Activated T-cell treated with anti-CD3 and anti-CD28 coated beads, Interleukin-2, amount 50 U/mL, for 72 hours (primary cell): ENCODE measurements at places on chromosomes 1 and 21.

DNA sequence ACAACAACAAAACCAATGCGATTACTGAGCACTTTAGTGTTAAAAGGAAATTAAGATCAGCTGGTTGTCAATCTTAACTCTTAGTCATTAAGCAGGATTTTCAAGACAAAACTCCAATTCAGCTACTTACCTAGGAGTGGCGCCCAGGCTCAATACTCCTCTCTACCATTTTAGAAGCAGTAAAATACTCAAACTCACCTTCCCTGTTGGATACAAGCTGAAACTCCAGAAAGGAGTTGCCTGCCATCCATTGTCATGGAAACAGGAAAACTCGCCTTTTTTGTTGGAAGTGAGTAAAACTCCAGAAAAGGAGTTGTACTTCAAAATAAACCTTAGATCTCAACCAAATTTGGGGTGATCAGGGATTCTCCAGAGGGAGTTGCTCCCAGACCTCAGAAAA lies 127.0 kb upstream of the F3 start:
- no peak for DNase-seq

- no peak for DNase-seq
Measured at GRCh38 chr1:235835226-235835625, 31.5 kb downstream of the LYST start.

GRCh38 chr21:26297851-26298250 lies 127.3 kb upstream of the APP start:
- DNase-seq: no peak

GRCh38 chr1:26705788-26706311 lies 10.0 kb downstream of the ARID1A start:
- DNase-seq: no peak

DNA sequence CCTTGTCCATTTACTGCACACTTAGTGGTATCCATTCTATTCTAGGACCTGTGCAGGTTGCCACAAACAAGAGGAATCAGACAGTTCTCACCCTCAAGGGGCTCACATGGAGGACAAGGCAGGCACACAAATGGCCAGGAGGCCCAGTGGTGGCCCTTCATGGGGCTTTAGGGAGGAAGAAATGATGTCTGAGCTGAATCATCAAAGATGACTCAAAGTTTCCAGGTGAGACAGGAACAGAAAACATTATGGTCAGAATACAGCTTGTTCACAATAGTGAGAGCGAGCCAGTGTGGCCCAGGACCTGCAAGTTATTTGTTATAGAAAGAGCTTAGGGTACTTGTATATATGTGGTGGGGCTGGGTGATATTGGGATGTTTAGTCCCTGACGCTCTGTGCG lies 26.4 kb downstream of the SHISAL2A start:
- peak; percentile 67 for DNase-seq

- no peak for DNase-seq
Measured at GRCh38 chr1:178575611-178576361, 62.9 kb downstream of the TEX35 start.

- no peak for DNase-seq
Measured at GRCh38 chr1:185843297-185843869, 109.2 kb downstream of the HMCN1 start.

DNA sequence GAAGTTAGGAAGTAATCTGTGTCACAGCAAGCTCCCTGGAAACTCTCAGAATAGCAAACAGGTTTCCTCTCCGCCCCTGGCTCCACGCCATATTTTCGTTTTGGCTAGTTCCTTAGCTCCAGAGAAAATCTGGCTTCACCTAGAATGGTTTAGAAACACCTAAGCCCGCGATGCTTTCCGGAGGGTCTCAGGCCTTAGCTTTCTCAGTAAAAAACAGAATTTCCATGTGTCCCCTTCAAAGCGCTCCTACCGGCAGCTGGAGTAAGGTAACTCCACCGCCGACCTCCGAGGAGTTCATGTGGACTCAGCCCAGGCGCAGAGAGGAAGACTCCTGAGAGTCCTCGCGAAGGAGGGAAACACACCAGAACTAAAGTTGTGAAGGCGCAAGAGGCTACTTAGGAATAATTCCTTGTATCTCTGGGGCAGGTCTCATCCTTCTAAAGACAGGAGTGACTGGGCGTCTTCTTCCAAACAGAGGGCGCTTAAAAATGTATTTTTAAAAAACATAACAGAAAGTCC lies 406 bp downstream of the KIAA0040 start:
- DNase-seq: peak; percentile 38

DNA sequence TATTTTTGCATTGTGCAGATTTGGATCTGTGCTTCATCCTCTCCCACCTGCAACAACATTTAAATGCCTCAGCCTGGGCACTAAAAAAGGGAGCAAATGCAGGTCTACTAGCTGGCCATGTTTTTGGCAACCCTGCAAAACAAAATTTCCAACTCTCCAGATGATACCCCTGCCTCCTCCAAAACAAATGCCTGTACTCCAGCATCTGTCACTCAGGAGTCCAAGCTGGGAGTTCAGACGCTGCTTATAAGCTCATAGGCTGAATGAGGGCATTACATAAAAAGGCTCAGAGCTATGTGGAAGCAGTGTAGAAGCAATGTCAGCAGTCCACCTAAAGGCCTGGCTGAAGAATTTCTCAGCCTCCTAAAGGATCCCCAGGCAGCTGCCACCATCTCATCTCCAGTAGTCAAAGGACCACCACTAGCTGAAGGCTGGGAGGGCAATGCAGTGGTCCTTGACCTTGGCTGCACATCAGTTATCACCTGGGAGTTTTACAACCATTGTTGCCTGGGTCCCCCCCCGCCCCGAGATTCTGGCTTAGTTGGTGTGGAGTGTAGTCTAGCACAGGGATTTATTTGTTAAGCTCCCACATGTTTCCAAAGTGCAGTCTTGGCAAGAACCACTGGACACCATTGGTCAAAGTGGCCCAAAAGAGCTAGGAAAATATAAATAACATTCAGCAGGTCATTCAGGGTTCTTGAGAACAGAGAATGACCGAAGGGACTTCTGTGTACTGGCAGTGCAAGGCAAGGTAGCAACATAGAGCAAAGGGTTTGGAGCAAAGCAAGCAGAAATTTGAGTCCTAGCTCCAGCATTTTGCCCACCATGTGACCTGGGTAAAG lies 57.2 kb downstream of the ITPKB start:
- DNase-seq: no peak

- no peak for DNase-seq
Measured at GRCh38 chr1:117166076-117166475, 44.5 kb upstream of the TRIM45 start.

DNA sequence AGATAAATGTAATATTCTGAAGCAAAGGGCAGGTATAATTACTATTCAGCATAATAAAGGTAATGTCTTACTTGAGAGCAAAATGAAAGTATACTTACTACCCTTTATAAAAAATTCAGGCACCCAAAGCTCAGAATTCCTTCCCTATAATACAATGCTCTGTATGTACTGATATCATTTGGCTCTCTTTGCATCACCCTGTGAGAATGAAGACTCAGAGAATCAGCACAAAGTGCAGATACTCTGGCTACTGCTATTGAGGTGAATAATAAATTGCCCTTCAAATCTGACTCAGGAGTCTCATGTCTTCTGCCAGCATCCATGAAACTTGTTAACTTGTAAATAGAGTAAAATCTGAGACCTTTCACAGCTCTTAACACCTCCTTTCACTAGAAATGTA lies 108.5 kb upstream of the KCTD3 start:
- DNase-seq: no peak

DNA sequence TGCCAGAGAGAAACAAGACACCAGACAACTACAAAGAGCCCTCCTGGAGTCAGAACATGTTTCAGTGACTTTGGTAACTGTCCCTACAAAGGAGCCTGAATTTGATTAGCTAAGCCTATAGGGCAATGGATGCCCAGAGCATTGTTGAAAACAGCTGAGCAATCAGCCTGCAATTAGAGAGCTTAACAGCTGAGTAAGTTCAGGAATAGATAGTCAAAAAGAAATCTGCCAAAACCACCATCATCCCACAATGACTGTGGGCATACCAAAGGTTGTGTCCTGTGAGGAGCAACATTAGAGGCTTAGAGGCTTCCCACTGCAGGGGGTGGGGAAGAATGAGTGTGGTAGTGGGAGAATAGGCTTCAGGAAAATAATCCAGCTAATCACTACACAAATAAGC lies 32.1 kb downstream of the SH3BP5L start:
- peak; percentile 19 for DNase-seq

DNA sequence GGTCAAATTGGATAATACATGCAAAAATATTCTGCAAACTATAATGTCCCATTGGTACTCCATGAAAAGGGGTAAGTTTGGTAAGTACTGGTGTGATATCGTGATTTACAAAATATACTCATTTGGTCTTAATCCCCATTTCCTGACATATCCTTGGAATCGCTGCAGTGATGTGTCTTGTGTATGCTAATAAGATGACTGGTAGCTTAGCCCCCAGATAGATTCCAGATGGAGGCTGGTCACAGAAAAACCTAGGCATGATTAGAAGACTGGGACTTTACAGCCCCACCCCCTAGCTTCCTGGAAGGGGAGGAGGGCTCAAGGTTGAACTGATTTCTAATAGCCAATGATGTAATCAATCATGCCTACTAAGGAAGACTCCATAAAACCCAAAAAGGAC lies 3.0 kb downstream of the VAMP4 start:
- DNase-seq: no peak

DNA sequence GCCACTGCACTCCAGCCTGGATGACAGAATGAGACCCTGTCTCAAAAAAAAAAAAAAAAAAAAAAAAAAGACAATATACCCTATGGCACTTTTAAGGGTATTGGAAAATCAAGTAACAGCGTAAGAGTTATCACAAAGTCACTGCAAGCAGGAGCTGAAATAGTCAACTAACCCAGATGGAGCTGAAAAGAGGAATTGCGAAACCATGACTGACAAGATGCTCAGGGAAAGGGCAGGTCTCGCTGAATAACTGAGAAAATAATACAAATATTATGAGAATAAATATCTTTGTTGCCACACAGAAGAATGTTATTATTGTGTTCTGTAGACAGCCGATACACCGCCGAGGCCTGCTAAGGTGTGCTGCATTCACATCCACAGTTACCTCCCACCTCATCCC lies 17.8 kb downstream of the HLCS start:
- no peak for DNase-seq

DNA sequence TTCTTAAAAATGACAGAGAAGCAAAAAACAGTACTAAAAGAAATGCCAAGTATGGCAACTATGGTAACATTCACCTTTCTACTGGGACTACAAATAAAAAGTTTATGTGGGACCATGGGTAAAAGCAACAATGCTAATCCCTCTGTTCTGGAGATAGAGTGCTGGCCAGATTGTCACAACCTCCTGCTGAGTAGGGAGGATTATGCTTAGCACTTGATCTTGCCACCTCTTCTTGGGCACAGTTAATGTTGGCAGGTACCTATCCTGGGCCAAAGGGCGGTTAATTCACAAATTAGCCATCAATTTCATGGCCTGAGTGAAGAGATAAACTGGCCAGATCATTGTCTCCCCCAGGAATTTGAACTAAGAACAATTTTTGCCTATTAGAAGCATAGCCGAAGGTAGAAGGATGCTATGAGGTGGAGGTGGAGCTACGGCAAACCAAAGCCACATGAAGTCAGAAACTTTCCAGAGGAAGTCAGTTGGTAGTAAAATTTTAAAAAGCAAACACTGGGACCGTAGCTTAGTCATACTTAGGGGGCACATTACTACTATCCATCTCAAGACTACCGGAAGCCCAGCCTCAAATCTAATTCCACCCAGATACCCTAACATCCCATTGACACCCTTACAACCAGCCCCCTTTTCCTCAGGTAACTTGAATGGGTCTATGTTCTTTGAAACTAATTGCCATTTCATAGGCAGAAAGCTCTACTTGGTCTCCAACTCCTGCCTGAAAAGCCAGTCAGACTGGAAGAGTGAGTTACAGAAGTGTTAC lies 2.7 kb downstream of the SCYL3 start:
- peak; percentile 52 for DNase-seq

GRCh38 chr1:59151387-59151761 lies 145.5 kb upstream of the FGGY start:
- DNase-seq: no peak

GRCh38 chr1:7313826-7314225 lies 457.3 kb upstream of the VAMP3 start:
- no peak for DNase-seq

DNA sequence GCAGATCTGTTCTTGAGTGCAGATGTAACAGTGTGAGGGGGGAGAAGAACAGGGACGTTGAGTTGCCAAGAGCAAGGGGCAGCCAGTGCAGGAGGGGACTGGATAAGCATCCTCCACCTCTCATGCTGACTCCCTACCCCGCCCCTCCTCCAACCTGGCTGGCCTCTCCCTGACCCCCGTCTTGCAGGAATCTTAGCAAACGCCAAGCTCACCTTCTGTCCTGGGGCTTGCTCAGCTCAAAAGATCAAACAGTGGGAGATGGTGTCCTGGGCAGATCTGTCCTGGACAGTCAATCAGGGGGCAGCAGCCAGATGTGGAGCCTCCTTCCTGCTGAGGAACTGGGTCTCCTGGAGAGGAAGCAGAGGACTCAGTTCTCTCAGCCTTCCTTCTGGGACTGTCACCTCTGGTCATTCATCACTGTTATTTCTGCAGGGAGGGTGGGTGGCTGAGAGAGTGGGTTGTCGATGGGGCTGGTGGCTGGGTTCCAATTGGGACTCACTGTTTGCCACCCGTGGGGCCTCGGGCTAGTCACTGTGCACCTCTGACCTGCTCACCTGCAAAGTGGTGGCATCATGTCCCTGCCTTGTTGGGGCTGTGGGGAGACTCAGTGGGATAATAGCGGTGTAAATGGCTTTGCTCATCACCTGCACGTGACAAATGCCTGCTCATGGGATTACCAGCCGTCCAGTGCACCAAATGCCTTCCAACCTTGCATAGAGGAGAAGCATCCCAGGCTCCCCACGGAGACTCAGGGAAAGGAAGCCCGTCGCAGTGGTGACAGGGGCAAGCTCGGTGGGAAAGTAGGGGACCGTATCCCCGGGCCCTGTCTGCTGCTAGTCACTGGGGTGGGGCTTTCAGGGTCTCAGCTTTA lies 154.4 kb downstream of the PTPRU start:
- no peak for DNase-seq

- no peak for DNase-seq
Measured at GRCh38 chr1:199821029-199821779, 206.3 kb upstream of the NR5A2 start.

- DNase-seq: no peak
Measured at GRCh38 chr1:32311709-32312393, 20.0 kb downstream of the HDAC1 start.

GRCh38 chr1:199161319-199161680 lies 522.5 kb downstream of the PTPRC start:
- no peak for DNase-seq

DNA sequence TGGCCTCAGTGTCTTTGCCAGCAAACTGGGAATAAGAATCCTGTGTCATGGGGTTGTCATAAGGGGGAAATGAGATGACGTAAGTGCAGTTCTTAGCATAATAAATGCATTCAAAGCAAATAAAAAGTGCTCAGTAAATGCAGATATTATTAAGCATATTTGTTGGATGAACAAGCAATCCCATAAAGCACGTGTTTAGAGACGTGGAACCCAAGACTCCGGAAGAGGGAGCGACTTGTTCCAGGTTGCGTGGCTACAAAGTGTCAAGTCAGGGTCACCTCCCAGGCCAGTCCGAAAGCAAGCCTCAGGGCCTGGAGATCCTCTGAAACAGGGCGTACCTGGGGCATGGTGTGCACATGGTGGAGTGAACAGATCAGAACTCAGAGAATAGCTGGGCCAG lies 58.0 kb upstream of the LAPTM5 start:
- no peak for DNase-seq

- no peak for DNase-seq
Measured at GRCh38 chr21:34296878-34297277, 66.9 kb upstream of the KCNE2 start.
